Left ventricle myocardium superior (tissue), 1 donor: ENCODE measurements at places on chromosomes 16 and 17.

DNA sequence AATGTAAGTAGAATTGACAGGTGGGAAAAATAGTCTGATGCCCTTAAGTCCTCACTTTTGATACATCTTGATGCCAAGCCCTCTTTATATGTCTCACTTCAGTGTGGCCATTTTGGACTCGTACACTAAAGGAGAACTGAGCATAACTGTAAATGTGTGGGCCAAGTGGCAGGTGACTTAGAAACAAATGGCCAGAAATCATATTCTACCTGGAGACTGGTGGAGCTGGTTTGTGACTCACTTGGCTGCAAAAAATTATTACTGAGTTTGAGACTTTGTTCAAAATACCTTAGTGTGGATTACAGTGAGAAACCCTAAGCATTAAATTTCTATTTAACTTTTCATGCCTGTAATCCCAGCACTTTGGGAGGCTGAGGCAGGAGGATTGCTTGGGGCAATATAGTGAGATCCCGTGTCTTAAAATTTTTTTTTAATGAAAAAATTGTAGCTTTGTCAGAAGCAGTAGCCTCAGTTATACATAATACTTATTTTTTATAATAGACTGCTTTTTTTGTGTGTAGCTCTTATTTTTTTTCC is 5.0 kb downstream of the HAPSTR1 start:
- no peak for DNase-seq

DNA sequence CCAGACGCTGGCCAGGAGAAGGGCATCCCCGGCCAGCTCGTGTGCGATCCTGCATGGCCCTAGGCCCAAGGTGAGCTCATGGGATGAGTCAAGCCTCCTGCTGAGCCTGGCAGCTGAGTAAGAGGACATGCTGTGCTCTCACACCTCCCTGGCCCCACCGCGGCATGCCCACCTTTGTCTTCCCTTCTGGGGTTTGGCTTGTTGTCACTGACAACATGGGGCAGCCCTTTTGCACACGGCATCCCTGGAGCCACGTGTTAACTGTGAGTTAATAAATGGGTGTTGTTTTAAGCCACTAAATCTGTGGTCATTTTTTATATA is 8.9 kb upstream of the TNS4 start:
- no peak for DNase-seq

DNA sequence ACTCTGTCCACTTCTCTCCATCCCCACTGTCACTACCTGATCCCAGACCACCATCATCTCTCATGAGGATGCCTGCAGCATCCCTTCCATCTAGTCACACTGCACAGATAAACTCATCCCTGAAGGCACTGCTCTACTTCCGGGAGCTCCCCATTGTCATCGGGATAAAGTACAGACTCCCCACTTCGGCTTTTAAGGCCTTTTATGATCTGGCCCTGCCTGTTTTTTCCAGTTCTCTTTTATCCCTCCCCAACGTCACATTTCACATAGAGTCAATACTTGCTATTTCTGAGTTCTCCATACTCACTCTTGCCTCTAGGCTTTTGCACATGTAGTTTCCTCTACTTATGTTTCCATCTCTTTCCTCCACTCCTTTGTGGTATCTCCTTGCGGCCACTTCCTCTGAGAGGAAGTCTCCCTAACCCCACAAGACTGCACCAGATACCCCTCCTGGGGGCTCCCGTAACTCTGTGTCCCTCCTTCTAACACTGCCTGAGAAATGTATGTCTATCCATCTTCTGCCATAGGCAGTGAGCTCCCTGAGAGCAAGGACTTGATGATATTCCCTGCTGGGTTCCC is 66.9 kb downstream of the COPRS start:
- no peak for DNase-seq

GRCh38 chr17:79671085-79671694 is 59.6 kb upstream of the ENPP7 start:
- DNase-seq: no peak

- peak; percentile 84 for DNase-seq
These were observed 16.6 kb downstream of the CD7 start for GRCh38 chr17:82300707-82301270.

DNA sequence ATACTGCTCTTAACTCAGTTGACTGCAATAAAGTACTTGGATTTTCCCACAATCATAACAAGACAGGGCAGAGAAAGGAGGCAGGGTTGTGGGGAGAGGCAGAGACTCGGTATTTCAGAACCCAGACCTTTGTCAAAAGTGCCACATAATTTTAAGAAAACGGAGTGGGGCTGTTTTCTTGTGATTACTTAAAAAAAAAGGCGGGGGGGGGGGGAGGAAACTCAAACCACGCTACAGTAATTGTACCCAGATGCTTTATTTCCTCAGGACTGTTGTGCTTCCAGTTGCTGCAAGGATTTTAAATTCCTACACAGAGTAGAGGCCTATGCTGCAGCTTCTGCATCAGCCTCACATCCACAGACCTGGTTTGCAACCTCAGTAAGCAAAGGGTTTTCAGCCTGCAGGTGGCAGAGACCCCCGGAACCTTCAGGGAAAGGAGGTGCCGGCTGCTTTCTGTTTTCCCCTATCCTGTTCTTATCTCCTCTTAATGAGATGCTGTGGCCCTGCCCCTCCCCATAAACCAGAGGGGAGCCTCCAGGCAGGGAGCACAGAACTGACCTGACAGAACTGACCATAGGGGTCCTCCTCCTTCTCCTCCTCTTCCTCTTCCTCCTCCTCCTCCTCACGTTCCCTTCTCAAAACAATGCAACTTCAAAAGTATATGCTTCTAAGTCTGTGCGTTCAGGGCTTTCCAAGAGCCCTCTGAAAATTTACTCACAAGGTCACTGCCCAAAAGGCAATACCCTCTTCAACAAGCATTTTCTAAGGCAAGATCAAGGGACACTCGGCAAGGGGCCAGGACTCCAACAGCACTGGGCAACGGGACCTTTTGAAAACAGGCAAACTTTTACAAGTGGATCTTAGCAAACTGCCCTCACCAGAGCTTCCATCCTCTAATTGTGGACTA is 7.5 kb downstream of the AXIN2 start:
- peak; percentile 48 for DNase-seq

GRCh38 chr17:52160136-52160567 is 1.6 kb upstream of the CA10 start:
- DNase-seq: no peak

DNA sequence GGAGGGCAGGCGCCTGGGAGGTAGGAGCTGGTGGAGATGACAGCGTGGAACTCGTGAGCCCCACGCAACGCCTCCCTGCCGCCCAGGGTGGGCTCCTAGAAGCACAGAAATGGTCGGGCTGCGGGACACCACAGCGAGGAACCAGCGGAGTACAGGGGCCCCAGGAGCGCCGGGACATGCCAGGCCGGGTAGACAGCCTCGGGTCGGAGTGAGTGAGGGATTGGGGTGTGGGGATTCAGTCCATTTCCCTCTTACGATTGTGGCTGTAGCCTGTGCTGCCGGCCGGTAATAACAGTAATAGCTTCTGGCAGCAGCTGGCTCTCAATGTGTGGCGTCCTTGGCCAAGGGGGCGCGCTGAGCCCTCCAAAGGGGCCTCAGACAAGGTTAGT is 12.2 kb upstream of the CES3 start:
- no peak for DNase-seq

DNA sequence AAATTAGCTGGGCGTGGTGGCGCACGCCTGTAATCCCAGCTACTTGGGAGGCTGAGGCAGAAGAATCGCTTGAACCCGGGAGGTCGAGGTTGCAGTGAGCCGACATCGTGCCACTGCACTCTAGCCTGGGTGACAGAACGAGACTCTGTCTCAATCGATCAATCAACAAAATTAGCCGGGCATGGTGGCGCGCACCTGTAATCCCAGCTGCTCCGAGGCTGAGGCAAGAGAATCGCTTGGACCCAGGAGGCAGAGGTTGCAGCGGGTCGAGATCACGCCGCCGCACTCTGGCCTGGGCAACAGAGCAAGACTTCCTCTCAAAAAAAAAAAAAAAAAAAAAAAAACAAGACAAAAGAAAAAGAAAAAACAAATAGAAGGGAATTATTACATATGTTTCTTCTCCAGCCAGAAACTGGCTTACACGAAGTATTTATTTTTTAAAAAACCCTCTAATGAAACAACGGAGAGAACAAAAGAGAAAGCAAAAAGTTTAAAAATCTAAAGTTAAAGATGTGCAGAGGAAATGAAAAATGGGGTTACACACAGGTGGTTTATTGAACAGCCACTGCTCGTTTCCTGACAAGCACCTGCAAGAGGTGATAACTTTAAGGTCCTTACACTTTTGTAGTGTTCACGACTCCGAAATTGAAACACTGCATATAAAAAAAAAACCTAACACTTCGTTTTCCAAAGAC is 1.4 kb downstream of the SYNRG start:
- DNase-seq: no peak

- no peak for DNase-seq
These were observed 5.5 kb upstream of the CALB2 start for GRCh38 chr16:71352963-71353460.

DNA sequence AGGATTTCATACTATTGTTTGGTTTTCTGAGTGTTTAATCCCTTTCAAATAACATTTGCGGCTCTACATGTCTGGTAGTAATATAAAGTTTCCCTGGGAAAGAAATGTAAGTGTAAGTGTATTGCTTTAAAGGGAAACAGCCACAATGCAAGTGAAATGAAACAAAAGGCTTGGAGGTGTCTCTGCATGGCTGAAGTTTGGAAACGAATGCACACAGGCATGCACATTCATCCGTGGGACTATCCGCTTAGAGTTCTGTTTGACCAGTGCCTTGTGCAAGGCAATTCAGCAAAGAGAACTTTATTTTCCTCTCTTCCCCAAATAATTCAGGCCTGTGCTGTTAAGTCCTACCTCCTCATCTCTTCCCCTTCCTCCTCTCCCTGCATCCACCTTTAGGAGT is 56.1 kb upstream of the MRTFB start:
- no peak for DNase-seq

- no peak for DNase-seq
These were observed 3.1 kb upstream of the JPT2 start for GRCh38 chr16:1674751-1675664.

GRCh38 chr16:87762071-87762571 is 3.7 kb downstream of the KLHDC4 start:
- no peak for DNase-seq

DNA sequence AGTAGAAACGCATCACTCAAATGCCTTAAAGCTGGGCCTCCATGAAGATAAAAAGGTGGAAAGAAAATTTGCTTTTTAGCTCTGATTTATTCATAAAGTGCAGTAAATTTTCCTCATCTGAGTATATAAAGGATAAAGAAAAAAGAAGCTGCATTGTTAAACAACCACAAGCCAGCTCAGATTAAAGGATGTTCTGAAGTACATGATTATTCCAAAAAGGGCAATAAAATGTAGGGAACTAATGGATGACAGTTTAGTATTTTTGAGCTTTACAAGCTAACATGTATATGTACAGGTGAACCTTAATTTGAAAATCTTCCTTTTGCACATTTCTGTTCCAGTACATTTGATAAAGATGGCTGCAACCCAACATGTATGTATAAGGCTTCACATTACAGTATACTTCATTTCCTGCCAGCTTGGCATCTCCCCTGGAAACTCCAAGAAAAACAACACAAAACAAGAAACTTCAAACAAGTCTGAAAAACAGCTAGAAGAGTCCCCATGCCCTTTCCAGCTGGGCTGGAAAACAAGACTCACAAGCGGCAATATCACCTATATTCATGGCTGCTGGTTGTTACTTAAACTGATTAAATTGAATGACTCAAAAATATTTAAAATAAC is 225.7 kb downstream of the CEP112 start:
- DNase-seq: no peak

DNA sequence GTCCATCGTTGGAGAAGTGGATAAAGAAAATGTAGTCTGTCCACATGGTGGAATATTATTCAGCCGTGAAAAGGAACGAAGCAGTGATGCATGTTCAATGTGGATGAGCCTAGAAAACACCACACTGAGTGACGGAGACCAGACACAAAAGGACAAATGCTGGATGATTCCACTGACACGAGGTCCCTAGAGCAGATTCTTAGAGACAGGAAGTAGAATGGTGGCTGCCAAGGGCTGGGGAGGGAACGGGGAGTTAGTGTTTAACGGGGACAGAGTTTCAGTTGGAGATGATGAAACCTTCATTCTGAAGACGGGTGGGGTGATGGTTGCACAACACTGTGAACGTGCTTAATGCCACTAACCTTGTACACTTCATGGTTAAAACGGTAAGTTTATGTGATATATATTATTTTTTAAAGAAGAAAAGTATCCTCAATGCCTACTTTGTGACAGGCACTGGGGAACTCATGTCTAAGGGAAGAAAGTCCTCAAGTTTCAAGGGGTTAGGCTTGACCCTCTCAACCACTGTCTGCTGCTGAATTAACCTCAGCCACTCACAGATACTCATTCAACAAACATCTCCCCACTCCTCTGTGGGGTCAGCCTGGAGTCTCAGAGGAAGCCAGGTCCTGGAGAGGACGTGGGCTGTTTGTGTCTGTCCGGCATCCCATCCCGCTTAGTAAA is 17.6 kb downstream of the C16orf74 start:
- no peak for DNase-seq

DNA sequence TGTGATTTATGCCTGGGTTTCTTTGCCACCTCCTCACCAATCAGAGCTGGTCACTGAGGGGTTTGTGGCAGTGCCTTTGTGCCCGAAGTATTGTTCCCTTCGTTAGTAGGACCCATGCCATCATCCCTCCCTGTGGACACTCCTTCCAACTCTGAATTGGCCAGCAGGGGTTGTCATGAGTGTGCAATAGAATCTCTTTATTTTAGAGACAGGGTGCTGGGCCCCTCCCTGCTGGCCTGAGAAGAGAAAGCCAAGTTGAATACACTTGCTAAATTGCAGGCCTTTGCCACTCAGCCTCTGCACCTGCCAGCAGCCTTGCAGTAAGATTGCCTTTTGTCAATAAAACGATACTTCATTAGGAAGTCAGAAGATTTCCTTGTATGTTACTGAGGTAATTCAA is 40.7 kb upstream of the SLC12A3 start:
- DNase-seq: peak; percentile 29

GRCh38 chr17:80267391-80267790 is 6.7 kb downstream of the RNF213 start:
- no peak for DNase-seq

DNA sequence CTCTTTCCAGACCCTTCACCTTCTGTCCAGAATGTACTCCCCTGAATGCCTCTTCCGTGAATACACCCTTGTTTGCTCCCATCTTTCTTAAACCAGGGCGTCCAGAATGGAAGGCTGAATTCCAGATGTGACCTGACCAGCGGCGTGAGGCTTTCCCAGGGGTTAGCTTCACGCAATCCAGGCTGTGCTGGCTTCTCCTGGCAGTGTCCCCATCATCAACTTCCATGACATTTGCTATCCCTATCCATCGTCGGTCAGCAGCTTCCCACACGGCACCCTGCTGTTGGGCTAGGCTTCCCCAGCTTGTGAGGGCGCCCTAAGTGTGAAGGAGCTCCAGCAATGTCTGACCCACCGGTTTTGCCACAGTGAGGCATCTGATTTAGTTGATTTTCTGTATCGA is 339.8 kb upstream of the TNRC6C start:
- DNase-seq: no peak

- no peak for DNase-seq
These were observed 35.7 kb downstream of the NOS2 start for GRCh38 chr17:27764589-27764988.
